ENCODE measurements at places on chromosomes 13 and 19.

DNA sequence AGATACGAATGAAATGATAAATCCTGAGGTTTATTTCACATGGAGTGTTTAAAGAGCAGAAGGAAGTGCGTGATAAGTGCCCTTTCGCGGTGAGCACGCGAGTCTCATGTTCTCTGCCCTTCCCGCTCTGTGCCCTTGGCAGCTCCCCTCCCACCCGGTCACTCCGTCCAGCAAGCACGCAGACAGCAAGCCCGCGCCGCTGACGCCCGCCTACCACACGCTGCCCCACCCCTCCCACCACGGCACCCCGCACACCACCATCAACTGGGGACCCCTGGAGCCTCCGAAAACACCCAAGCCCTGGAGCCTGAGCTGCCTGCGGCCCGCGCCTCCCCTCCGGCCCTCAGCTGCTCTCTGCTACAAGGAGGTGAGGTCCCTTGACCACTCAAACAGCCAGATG lies 37.4 kb upstream of the TEX29 start:
- DNase-seq, result no peak

DNA sequence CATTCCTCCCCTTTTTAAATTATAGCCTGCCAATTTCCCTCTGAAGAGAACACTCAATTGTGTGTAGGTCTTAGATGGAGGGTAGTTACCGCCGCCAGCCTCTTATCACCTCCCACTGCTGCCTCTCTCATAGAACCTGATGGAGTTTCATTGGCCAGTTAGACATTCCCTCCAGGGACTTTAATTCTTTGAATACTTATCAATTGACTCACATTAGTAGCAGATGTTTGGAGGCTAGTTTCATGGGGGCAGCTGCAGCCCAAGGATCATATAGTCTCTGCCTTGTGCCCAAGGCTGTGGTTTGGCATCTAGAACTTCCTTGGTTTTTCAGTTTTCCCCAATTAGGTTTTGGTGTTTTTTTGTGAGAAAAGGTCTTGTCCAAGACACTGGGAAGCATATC lies 318.9 kb upstream of the HTR2A start:
- no peak for DNase-seq

DNA sequence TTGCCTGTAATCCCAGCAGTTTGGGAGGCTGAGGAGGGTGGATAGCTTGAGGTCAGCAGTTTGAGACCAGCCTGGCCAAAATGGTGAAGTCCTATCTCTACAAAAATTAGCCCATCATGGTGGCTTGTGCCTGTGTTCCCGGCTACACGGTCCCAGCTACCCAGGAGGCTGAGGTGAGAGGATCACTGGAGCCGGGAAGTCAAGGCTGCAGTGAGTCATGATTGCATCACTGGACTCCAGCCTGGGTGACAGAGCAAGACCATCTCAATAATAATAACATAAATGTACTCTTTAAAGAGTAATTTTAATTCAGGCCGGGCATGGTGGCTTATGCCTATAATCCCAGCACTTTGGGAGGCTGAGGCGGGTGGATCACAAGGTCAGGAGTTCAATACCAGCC lies 38.7 kb downstream of the SKA3 start:
- DNase-seq, result no peak

GRCh38 chr13:31595563-31595962 lies 143.8 kb upstream of the RXFP2 start:
- DNase-seq, result no peak
